ENCODE measurements at places on chromosomes 7 and 10.

- no peak for DNase-seq
Measured at GRCh38 chr7:44263326-44264082, 61.9 kb downstream of the CAMK2B start.

GRCh38 chr10:73944356-73945100 is 33.6 kb downstream of the PLAU start:
- no peak for DNase-seq

- DNase-seq: no peak
Measured at GRCh38 chr7:117323305-117323850, 520 bp upstream of the WNT2 start.

- no peak for DNase-seq
Measured at GRCh38 chr10:44312401-44312800, 72.5 kb downstream of the CXCL12 start.

GRCh38 chr10:28842321-28842720 is 165.0 kb downstream of the BAMBI start:
- no peak for DNase-seq

GRCh38 chr10:94038024-94038423 is 44.3 kb downstream of the PLCE1 start:
- DNase-seq: no peak

- no peak for DNase-seq
Measured at GRCh38 chr7:97844036-97844435, 28.2 kb downstream of the ASNS start.

DNA sequence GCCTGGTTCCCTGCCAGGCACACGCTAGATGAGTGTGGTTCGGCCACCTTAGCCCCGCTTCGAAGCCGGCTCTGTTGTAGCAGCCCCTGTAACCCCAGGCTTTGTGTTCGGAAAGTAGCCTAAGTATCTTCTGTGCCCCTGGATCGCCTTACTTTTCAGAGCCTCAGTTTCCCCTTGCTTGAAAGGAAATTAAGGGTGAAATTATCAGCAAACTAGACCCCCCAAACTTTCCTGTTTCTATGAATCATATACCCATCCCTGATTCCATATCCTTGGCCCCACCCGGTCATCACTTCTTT is 312 bp downstream of the PDCD11 start:
- DNase-seq: no peak

DNA sequence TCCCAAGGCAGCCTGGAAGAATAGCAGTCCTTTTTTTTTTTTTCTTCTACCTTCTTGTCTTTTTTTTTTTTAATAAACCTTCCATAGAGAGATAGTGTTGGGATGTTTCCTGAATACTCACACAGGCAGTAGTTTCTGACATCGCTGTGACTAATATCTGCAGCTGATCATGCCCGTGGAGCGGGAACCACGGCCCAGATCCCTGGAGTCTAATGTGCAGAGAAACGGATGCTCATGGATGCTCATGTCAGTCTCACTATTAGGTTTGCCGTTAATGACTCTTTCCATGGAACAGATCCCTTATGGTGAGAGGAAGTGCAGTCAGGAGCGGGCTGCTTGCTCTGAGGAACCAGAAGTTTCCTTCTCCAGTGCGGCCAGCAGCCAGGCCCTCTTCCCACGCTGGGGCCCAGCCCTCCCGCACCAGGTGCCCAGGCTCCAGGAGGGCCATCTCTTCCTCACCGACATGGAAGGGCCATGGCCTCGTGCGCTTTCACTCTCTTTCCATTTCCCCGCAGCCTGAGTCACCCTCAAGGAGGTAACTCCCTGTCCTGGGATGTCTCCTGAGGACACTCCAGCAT is 132.5 kb downstream of the WDR37 start:
- no peak for DNase-seq

DNA sequence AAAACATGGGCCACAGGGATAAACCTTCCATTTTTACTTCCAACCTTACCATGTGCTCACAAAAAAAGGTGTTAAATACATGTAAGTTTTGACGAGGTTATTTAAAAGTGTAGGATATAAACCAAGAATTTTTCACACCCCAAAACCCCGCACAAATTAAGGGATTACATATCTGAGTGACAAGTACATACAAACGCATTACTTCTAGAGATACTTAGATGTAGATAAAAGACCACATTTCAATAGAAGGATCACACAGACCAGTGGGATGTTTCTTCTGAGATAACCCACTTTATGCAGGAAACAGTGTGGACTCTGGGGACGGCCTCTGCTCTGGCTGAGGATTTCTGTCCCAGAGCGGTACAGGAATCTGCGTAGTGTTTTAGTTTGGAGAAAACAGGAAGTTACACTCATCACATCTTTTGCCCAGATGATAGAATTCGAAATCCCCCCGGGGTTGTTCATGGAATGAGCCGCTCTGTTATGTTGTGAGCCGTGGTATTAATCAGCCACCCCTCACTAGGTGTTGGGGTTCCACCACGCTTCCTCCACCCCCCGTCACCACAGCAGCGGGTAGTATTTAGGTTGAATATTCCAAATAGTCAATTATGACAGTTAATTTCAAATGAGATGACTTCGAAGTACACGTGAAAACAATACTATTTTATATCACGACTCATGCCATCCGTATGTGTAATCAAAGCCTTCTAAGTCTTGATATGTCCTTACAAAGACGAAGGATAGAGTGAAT is 1.3 kb upstream of the CUL1 start:
- no peak for DNase-seq

- DNase-seq: no peak
Measured at GRCh38 chr7:157710396-157710795, 373.6 kb downstream of the DNAJB6 start.

GRCh38 chr10:111077479-111077784 is 603 bp downstream of the ADRA2A start:
- DNase-seq: no peak

GRCh38 chr10:76026905-76027304 is 595.5 kb downstream of the LRMDA start:
- DNase-seq: no peak

DNA sequence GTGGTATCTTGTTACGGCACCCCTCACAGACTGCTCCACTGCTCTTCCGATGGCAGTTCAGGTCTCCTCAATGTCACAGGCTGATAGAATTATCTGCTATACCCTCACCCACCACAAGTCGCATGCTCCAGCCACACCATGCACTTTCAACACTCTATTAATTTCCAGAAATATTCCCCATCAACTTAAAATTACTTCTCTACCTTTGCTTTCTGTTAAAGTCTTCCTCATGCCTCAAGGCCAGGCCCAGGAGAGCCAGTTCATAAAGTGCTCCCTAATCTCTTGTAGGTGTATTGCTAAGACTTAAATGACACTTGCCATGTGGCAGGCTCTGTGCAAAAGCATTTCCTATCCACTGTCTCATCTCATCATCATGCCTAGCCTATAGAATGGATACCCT is 105.9 kb upstream of the ARID5B start:
- no peak for DNase-seq

GRCh38 chr10:50600831-50601477 is 22.8 kb downstream of the SGMS1 start:
- no peak for DNase-seq

DNA sequence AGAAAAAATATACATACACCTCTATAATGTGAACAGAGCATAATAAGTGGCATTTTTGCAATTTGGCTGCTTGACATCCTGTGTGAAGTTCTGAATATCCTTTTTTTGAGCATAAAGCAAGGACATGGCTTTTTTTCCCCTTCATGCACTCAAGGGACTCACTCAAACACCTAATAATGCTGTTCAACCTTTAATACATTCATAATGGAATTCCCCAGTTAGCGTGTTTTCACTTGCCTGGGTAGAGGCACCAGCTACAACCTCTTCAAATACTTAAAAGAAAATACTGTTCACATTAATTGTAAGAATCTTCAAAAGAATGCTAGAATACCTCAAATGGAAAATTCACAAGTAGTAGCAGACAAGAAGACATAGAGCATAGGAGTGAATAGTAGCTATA is 316.8 kb downstream of the PCDH15 start:
- DNase-seq: no peak

DNA sequence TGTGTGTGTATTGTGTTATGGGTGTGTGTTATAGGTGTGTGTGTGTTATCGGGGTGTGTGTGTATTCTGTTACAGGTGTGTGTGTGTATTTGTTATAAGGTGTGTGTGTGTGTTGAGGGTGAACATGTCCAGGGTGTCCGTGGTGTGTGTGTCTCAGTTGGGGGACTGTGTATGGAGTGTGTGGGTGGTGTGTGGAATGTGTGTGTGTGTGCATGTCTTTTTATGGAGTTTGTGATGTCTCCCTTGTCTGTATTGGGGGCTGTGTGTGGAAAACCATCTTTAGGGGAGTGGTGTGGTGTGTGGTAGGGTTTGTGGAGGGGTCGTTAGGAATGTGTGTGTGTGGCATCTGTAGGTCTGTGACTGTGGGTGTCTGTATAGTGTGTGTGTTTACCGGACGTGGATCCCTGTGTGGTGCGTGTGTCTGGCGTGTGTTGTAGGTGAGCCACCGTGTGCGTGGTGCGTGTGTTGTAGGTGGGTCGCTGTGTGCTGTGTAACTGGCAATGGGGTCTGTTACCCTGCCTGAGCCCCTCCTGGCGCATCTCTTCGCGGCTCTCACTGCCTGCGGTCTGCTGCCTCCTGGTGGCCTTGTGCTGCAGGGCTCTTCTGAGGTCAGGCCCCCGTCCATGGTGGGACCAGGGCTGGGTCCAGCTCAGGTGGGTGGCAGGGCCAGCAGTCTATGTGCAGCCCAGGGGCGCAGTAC is 61.7 kb downstream of the PALD1 start:
- DNase-seq: peak; percentile 72

DNA sequence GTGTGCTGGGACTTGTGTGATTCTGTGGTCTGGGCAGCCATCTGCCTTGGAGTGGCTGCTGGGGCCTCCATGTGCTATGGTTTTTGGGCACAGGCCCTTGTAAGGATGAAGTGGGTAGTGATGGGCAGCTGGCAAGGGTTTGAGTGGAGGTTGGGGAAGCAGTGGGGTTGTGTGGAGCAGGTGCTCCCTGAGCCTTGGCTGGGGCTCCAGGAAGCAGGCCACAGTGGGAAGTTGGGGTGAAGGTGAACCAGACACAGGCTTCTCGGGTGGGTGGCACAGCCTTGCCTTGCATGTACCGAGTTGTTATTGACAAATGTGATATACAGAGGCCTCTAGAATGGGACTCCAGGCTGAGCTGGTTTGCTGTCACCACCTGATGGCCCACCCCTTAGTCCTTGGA is 82.3 kb downstream of the ADCY1 start:
- DNase-seq: no peak

GRCh38 chr10:131784363-131785120 is 116.3 kb upstream of the PPP2R2D start:
- no peak for DNase-seq

- no peak for DNase-seq
Measured at GRCh38 chr7:149787428-149788299, 14.3 kb upstream of the ZNF467 start.

GRCh38 chr7:65966146-65966545 is 15.9 kb downstream of the GUSB start:
- no peak for DNase-seq

DNA sequence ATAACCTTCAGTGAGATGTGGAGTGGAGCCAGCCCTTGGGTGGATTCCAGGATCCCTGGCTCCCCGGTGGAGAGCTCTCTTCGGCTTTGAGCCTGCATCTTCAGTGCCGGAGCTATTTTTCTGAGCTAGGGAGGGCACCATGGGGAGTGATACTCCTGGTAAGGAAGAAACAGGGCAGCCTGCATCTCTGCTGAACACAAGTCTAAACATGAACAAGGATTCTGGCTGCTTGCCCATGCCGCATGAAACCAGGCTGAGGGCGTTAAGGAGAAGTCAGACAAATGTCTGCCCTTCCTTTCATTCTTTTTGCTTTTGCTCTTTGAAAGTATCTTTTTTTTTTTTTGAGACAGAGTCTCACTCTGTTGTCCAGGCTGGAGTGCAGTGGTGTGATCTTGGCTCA is 60.4 kb downstream of the EVX1 start:
- no peak for DNase-seq

- DNase-seq: no peak
Measured at GRCh38 chr7:135913404-135913803, 63.8 kb downstream of the MTPN start.

GRCh38 chr7:46814516-46815250 is 767.2 kb downstream of the TNS3 start:
- no peak for DNase-seq

DNA sequence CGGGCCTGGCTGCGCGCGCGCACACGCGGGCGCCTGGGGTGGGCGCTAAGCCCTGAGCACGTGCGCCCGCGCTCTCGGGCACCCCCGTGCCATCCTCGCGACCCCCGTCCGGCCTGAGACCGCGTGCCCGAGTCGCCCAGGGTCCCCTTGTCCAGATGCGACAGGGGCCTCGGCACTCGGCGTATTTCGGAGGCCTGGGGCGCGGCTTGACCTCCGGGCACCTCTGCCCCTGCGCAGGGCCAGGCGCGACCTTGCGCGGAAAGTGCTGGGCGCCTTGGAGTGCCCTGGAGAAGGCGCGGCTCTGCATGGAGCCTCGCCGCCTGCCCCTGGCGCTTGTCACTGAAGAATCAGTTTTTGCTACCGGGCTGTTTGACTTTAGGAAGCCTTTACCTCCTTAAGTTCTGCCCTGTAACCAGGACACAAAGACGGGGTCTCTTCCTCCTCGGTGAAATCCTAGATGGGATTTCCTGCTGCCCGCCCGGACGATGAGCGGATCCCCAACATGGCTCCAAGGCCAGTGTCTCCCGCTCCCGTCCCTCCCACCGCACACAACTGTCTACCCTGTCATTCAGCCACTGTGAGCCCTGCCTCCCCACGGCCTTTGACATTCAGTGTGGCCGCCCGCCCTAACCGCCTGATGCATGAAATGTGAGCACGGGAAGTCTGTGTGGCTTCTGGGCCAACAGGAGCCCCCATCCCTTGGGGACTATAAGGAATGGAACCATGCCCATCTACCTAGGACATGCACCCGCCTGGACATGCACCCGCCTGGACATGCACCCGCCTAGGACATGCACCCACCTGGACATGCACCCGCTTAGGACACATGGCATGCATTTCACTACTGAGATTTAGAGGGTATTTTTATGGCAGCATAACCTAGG is 1.1 kb upstream of the STK32C start:
- DNase-seq: no peak

- no peak for DNase-seq
Measured at GRCh38 chr7:2893411-2893861, 49.3 kb upstream of the GNA12 start.

DNA sequence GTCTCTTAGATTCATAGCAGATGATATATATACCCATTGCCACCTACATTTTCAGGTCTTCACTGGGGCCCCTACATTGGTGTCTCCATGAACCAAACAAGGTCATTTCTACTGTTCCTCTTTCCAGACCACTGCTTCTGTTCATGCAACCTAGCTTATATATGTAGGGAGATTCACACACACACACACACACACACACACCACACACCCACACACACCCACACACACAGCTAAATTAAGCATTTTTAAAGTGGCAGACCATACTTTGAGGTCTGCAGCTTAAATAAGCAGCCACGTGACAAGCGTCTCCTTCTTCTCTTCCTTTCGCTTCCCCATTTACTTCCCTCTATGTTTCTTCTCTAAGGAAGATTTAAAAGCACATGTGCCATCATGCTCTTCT is 70.0 kb upstream of the CC2D2B start:
- no peak for DNase-seq

DNA sequence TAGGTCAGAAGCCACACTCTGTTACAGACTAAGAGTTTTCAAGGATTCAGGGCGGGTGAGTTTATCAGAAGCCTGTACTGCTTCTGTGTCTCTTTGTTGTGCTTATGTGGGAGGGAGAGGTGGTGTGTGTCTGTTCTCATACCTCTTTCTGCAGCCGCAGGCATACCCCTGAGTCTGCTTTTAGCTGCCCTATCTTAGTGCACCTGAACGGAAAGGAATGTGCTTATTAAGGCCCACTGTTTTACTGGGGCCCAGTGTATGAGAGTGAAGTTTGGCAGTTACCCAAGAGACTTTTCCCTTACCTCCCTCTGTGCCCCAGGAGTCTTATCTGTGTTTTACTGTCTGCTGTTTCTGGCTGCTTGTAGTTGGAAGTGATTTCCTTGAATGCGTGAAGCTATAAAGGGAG is 104.3 kb downstream of the TYW1 start:
- DNase-seq: no peak
